ENCODE measurements at places on chromosomes 3 and 15.

DNA sequence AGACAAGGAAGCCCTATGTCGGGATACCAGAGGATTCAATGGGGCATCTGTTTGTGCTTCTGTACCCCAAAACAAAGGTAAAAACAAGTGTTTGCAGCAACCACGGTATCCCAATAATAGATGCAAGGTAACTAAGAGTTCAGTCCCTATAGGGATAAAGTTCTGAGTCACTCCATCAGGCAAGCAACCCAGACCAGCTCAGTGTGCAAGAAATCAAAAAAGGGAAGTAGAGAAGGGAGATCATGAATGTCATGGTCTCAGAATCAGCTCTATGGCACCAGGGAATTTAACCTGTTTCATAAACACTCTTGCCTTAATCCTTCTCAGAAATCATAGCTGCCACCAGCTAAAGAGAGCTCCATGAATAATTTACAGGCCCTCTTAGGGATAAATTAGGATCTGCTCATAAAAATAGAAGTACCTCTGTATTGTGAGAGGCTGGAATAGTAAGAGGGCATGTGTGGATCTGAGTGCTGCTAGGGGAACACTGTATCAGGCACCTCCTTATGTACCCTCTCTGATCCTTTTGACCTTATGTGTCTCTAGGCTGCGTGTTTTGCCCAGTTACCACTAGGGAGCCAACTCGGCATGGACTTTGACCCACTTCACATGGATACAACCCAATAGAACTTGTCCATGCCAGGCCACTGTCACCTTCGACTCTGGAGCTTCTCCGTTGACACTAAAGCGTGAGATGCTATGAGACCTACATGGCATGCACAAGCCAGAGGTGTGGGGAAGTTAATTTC lies 754.6 kb downstream of the AGBL1 start:
- no peak for DNase-seq

GRCh38 chr3:22587446-22587845 lies 615.7 kb upstream of the UBE2E2 start:
- DNase-seq, result no peak

DNA sequence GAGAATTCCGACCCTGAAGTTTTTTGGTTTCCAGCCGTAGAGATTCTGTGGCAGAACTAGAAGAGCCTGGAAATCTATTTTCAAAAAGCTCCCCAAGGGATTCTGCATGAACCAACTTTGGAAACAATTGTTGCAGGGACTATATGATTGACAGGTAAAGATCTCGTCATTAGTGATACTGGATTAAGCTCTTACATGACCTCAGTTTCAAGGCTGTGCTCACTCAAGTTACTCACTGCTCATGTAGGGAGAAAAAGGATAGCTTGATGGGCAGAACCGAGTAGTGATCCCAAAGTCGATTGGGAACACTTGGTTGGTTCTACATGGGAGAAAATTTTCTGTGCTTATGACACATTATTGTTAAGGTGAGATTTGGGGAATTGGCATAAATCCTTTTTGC lies 142.3 kb upstream of the RASGRP1 start:
- DNase-seq, result no peak

DNA sequence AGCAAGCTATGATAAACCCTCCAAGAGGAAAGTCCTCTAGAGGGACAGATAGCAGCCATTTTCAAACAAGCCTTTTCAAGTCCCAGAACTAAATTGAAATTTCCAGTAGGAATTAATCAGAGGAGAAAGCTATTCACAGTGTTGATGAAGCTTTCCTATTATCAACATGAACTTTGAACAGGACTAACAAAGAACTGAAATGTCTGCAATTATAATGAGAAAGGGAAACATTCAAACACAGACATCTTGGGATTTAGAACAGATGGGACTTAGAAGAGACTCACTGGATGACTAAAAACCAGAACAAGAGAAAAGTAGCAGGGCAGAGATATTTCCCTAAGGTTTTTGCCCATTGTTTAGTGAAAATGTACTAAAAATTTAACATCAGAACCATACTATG lies 622.1 kb upstream of the UBE2E2 start:
- no peak for DNase-seq

GRCh38 chr15:65176056-65176455 lies 9.1 kb downstream of the CLPX start:
- DNase-seq, result no peak

GRCh38 chr3:102484363-102484762 lies 49.5 kb downstream of the ZPLD1 start:
- no peak for DNase-seq

GRCh38 chr3:156793400-156793799 lies 32.8 kb upstream of the LEKR1 start:
- no peak for DNase-seq

- no peak for DNase-seq
Measured at GRCh38 chr3:53795176-53795575, 51.0 kb downstream of the CHDH start.

GRCh38 chr3:40124918-40125317 lies 184.6 kb upstream of the EIF1B start:
- DNase-seq, result no peak

GRCh38 chr3:59310736-59311135 lies 260.9 kb upstream of the CFAP20DC start:
- DNase-seq, result no peak

- no peak for DNase-seq
Measured at GRCh38 chr3:105473521-105474223, 107.0 kb downstream of the ALCAM start.

GRCh38 chr15:98668566-98669308 lies 20.4 kb downstream of the IGF1R start:
- DNase-seq, result no peak

GRCh38 chr15:49083401-49084284 lies 37.4 kb upstream of the SECISBP2L start:
- no peak for DNase-seq

DNA sequence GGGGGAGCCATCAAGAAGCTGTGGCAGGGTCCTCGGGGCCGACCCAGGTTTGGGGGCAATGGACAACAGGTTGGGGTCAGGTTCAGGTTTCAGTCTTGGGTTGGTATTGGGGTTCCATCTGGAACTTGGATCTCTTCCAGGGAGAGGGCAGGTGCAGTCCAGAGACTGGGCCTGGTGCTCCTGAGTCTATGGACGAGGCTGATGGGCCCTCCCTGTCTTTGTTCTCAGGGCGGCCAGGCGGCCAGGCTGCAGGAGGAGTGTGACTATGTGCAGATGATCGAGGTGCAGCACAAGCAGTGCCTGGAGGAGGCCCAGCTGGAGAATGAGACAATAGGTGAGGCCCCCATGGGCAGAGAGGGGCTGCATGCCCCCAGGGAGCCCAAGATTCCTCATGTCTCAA lies 11.1 kb downstream of the VIPR1 start:
- no peak for DNase-seq

- no peak for DNase-seq
Measured at GRCh38 chr15:23853286-23853685, 166.2 kb upstream of the NDN start.
